ENCODE measurements at places on chromosomes 12 and 14.
A peak's percentile ranks its signal among the peaks of the same experiment; 100 is the strongest.

DNA sequence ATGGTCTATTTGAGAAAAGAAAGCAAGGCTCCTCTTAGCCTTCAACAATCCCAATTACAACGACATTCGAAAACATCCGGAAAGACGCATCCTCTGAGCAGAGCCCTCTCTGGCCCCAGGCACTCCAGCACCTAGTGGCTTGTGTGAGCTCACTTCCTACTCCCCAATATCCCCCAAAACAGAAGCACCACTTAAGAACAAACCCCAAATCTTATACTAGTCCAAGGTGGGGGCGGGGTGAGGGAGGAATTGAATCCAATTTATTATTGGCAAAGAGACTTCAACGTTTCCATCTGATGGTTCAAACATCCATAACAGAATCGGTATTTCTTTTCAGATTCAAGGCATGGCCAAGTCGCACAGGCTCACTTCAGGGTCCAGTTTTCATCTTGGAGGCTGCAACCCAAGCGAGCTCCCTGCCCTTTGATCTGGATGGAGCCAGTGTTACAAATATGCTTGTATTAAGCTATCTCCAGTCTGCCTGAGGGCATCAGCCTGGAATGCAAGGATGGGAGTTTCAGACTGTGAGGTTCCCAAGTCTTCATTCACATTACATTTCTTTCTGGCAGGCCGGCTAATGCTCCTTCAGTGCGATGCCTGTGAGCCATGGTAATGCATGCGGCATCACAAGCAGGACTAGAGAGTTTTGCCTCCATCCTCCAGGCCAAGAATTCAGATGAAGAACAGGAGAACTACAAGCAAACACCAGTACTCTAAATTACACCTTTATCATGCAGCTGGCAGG, 132.5 kb upstream of the FOXN3 start:
- no peak for DNase-seq

DNA sequence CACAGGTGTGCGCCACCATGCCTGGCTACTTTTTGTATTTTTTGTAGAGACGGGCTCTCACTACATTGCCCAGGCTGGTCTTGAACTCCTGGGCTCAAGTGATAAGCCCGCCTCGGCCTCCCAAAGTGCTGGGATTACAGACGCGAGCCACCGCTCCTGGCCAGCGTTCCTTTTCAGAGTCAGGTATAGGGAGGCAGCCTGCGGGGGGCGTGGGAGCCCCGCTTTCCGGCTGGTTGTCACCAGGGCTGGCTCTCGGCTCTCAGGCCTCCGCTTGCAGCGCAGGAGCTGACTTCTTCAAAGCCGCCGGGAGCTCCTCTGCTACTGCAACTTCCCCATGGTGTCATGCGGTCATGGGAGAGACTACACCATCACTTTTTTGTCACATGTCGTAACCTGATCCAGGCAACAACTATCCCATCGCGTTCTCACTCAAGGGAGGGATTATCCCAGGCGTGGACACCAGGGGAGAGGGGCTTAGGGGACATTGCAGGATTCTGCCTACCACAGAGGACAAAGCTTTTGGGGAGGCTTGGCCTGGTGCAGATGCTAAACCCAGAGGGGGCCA, 129.4 kb downstream of the SCARB1 start:
- DNase-seq: peak; percentile 71

DNA sequence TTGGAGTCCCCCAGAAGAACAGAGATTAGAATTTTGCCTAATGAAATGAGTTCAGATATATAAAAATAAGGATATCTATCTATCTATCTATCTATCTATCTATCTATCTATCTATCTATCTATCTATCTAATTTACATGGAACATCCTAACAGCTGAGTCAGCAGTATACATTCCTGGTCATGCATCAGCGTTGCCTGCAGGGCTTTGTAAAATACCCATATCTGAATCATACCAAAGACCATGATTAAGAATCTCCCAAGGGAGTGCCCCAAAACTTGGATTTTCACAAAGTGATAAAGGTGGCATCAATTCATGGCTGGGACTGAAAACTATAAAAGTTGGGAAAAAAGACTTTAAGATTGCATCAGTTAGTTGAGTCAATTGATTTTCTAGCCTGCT, 32.7 kb upstream of the SYT10 start:
- no peak for DNase-seq

DNA sequence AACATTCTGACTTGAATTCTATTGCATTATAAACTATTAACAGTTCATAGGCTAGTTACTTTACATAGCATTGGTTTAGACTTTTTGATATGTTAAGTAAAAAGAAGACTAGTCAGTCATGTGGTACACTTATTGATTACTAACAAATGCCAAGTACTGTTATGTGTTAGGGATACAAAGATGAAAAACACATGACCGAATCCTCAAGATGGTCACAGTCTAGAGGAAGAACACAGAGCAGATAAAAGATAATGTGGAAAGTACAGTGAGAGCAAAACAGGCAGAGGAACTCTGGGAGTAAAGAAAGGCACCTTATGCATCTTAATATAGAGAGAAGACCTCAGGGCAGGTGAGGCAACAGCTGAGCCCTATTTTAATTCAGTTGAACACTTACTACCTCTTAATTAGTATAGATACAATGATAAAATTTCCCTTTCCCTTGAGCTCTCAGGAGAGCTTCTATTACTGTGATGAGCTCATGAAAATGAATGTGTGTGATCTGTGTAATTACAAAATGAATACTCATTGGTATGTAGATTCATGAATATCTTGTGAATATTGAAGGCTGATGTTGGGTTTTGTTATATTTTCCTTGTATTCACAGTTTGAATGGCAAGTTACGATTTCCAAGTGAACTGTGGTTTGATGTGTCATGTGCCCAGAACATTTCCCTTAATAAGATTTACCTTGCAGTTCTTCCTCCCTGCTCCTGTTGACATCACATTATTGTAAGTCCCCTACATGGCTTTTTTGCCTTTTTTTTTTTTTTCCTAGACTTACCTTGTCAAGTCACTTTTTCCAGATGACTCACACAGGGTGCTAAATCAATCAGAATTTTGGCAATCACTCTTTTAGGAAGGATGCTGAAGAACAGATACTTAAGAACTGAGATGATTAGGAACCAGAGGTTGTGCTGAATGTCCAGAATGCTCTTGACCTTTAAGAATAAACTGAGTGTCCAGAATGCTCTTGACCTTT, 29.5 kb upstream of the MSRB3 start:
- no peak for DNase-seq

GRCh38 chr14:44963044-44963528, 1.1 kb downstream of the TOGARAM1 start:
- DNase-seq: no peak

DNA sequence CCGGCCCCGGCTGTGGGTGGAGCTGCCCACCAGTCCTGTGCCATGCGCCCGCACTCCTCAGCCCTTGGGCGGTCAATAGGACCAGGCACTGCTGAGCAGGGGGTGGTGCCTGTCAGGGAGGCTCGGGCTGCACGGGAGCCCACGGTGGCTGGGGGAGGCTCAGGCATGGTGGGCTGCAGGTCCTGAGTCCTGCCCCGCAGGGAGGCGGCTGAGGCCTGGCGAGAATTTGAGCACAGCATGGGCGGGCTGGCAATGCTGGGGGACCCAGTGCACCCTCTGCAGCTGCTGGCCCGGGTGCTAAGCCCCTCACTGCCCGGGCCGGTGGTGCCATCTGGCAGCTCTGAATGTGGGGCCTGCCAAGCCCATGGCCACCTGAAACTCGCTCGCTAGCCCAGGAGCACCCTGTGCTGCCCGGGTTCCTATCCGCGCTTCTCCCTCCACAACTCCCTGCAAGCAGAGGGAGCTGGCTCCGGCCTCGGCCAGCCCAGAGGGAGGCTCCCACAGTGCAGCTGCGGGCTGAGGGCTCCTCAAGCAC, 1371.1 kb downstream of the FSCB start:
- DNase-seq: no peak
